ENCODE measurements at places on chromosomes 11 and 22.

DNA sequence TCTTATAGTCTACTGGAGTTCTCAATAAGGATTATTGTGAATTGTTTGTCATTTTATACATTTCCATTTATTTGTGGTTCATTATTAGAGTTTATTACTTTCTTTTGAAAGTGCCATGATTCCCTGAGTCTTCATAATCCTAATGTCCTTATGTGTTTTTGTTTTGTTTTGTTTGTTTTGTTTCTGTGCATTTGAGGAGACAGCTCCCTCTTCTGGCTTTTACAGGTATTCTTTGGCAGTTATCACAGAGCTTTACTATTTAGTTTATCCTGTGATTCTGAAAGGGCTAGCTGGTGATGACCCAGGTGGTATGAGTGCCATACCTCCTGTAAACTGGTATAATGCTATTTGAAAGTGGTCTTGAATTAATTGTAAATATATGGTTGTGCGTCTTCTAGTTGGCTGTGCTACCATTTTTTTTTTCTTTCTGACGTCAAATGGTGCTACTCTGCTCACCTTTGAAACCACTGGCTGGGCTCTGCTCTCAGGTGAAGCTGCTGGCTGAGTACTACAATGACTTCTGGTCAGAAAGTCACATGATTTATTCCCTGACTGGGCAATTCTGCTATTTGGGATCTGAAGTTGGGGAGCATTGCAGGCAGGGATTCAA, 751.2 kb downstream of the JRKL start:
- DNase-seq = peak; percentile 58

DNA sequence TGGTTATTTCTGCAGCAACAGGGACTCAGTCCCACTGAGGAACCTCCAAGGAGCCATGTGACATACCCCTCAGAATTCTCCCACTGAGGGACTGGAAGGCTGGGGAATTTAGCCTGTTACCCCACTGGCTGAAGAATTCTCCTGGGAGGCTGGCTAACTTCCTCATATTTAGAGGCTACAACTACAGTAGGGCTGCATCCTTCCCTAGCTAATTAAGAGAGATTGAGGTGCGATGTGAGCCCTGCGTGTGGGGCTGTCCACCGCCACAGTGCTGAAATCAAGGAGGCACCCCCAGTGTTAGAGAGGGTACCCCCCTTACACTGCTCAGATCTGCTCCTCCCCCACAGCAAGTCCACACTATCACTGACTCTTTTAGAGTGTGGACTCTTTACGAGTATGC, 21.1 kb downstream of the EIF3F start:
- DNase-seq = no peak

- DNase-seq = peak; percentile 10
Observed at GRCh38 chr11:21896746-21897602, 295.9 kb upstream of the ANO5 start.

DNA sequence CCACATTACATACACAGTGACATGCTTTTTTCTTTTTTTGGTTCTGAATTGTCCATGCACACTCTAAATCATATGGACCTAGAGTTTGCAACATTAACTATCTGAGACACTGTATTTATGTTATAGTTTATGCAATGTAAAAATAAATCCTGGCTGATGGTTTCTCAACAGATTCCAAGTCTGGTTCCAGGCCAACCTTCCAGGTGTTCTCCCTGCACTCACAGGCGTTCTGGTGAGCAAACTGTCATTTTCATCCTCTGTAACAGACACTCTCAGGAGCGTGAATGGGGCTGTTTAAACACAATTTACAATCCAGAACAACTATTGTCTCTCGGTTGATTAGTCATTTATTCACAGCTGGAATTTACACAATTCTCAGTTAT, 36.5 kb upstream of the ANKK1 start:
- DNase-seq = no peak

- no peak for DNase-seq
Observed at GRCh38 chr11:44321059-44321458, 11.1 kb upstream of the ALX4 start.

DNA sequence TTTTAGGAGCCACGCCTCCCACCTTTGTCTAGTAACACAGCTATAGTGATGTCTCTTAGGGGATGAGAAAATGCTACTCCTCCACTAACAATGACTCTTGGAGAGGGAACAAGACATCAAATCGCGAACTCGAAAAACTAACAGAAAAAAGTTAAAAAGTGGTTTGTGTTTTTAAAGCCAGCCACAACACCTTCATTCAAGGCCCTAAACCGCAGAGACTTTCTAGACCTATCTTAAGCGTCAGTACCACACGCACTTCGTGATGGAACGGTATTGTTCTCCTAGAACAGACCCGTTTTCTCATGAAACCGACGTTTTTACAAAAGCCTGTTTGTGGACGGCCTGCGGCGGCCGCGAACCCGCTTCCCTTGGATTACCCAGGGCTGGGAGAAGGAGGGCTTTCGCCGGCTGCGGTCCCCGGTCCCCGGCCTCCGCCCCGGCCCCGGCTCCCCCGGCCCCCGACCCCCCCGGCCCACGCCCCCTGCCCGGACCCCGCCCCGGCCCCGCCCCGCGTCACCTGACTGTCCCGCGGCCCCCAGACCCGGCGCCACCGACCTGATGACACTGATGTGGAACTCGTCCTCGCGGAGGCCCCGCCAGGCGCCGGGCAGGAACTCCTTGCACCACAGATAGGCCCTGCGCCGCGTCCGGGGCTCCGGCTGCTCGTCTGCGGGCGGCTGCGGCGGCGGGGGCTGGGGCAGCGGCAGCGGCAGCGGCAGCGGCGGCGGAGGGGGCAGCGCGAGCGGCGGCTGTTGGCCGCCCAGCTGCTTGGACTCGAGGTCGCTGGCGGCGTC, 718 bp downstream of the CHKA start:
- peak; percentile 59 for DNase-seq

- DNase-seq = peak; percentile 71
Observed at GRCh38 chr11:64331569-64332371, 8.2 kb upstream of the CCDC88B start.

DNA sequence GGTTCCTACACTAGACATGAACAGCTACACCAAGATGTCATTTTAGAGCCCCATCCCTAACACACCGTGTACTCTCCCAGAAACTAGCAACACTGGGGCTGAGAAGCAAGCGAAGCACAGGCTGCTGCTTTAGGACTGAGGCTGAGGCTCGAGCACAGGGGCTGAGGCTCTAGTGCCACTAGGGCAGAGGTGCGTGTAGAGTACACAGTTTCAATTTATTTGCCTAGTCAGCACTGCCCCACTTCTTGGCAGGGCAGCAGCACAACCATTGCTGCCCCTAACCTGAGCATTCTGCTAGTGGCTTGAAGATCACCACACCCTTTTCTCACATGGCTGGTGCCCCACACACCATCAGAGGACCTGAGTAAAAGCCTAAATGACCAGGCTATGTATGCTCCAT, 713.2 kb downstream of the LRRC4C start:
- no peak for DNase-seq

DNA sequence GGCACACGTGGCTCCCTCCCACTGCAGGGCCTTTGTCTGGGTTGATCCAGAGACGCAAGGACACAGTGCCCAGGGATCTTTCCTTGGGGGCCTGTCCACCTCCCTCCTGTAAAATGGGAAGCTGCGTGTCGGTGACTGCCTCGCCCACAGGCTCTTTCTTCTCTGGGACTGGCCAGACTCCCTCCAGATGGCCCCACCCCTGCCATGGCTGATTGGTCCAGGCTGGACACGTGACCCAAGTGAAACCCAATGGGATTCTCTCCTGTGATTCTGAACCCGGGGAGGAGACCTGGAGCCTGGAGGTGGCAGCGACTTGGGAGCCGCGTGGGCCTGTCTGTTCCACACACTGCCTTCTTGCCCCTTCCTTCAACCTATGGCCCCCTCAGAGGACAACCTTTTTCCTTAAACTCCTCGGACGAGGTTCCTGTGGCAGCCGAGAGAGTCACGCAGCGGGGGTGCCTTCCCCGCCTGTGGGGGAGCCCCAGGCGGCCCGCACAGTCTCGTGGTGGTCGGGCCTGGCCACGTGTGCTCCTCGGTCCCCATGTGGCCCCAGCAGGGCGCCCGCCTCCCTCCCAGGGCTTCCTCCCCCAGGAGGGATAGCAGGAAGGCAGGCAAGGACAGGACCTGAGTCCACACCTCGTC, 12.4 kb upstream of the MPPED1 start:
- DNase-seq = no peak

DNA sequence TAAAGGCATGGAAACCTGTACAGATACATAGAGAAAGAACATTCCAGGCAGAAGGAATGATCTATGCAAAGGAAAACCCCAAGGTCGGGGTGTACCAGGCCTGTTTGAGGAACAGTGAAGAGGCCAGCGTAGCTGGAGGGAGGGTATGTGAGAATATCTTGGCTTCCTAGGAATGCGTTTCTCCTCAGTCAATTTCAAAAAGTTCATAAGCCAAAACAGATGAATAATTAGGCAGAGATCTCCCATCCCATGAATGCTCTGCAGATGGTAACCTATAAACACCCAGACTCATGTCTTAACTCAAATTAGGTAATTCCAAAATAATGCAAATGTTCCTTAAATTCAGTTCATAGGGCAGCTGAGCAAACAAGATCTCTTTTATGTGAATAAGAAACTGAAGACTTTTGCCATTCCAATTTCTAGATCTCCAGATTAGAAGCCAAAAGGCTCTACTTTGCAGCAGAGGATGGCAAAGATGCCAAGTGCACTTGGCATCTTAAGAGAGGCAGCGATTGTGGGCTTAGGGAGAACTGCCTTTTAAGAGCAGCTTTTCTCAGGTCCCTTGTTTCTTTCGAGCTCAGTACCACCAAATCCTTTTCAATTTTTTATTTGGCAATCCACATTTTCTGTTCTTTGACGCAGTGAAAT, 13.2 kb downstream of the FAM118B start:
- no peak for DNase-seq

DNA sequence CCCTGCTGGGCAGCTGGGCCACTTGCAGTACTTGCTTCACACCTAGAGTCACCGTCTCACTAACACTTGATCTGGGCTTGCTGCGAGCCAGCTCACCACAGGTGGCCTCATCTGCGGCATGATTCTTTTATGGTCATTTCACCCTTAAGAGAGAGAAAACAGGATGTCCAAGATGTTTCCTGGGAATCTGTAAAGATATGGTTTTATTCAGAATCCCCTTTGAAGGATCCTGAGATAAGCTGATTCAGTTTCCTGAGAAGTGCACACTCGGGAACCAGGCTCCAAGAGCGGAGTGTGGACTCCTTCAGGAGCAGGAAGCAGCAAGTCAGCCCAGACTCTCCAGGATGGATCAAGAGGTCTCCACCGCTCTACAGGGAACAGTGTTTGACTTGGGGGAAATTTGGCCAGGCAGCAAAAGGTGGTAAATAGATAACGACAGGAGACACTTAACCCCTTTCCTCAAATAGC, 21.8 kb upstream of the TP53AIP1 start:
- DNase-seq = peak; percentile 84

GRCh38 chr22:28608546-28608945, 71.1 kb downstream of the TTC28 start:
- DNase-seq = peak; percentile 22

DNA sequence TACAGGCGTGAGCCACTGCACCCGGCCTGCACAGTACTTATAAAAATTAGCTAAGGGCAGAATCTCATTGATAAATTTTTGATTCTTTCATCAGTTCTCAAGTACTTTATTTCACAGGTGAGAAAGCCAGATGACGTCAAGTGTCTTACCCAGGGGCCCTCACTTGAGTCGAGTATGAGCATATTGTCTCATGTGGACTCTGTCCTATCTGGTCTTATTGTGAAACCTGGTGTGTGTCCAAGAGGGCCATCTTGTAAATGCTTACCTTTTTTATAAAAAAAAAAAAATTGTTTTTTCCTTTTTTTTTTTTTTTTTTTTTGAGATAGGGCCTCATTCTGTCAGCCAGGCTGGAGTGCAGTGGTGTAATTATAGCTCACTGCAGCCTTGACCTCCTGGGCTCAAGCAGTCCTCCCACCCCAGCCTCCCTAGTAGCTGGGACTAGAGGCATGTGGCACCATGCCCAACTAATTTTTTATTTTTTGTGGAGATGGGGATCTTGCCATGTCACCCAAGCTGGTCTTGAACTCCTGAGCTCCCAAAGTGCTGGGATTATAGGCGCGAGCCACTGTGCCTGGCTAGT, 6.0 kb downstream of the ACO2 start:
- no peak for DNase-seq

- peak; percentile 46 for DNase-seq
Observed at GRCh38 chr11:40129266-40129665, 1330.2 kb downstream of the LRRC4C start.

GRCh38 chr11:10696468-10697322, 3.1 kb upstream of the IRAG1 start:
- DNase-seq = no peak

- DNase-seq = peak; percentile 58
Observed at GRCh38 chr11:114078423-114078822, 18.9 kb downstream of the ZBTB16 start.

- DNase-seq = no peak
Observed at GRCh38 chr11:11378184-11378940, 25.3 kb upstream of the CSNK2A3 start.

DNA sequence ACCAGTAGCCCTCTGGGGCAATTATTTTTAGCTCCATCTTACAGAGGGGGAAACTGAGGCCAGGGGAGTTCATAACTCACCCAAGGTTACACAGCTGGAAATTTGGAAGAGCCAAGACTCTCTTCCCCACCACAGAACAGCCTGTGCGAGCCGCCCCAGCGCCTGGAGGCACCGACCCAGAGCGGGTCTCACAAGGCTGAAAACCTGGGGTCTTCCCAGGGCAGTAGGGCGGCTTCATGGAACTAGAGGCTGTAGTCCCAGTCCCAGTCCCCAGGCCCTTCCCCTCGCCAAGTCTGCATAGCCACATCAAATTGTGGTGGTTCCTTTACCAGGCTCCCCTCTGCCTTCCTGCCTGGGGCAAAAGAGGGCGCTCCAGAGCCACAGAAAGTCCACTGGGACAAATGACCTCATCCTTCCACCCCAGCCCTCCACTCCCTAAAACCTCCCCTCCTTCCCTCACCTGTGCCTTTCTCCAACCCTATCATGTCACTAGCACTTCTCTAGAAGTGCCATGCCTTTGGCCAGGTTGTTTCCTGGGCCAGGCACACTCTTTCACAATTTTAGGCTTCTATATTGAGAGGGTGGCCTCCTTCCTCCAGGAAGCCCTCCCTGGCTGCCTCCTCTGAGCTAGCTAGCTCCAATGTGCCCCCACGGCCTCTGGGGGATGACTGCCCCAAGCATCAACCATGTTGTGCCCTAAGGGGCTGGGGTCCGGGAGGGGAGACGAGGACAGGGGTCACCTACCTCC, 15.2 kb upstream of the CDC42EP1 start:
- peak; percentile 96 for DNase-seq

GRCh38 chr11:3609416-3610265, 32.2 kb downstream of the ART5 start:
- peak; percentile 68 for DNase-seq

- DNase-seq = no peak
Observed at GRCh38 chr11:62574363-62575071, 826 bp upstream of the EEF1G start.

- no peak for DNase-seq
Observed at GRCh38 chr11:29679996-29680395, 336.8 kb downstream of the KCNA4 start.

GRCh38 chr11:62965574-62965973, 19.2 kb downstream of the SLC22A6 start:
- DNase-seq = no peak

- DNase-seq = no peak
Observed at GRCh38 chr11:125332821-125333220, 163.2 kb downstream of the FEZ1 start.

All from mesendoderm (in vitro differentiated cells).